HL-60 (cell line): ENCODE measurements at places on chromosomes 3 and 15.

- DNase-seq = no peak
Measured at GRCh38 chr15:62765916-62766315, 276.6 kb upstream of the TPM1 start.

DNA sequence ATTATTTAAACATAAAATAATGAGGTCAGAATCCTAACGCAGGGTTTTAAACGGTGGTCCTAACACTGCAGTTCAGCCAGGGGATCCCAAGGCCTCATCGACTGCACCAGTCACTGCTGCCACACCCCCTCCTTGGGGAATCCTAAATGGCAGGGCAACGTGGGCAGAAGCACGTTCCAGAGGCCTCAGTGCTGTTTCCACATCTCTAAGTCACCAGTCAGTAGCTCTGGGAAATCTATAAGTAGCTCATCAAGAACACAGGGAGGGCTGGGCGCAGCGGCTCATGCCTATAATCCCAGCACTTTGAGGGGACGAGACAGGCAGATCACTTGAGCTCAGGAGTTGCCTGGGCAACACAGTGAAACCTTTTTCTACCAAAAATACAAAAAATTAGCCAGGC is 47.5 kb downstream of the PRTG start:
- no peak for DNase-seq

DNA sequence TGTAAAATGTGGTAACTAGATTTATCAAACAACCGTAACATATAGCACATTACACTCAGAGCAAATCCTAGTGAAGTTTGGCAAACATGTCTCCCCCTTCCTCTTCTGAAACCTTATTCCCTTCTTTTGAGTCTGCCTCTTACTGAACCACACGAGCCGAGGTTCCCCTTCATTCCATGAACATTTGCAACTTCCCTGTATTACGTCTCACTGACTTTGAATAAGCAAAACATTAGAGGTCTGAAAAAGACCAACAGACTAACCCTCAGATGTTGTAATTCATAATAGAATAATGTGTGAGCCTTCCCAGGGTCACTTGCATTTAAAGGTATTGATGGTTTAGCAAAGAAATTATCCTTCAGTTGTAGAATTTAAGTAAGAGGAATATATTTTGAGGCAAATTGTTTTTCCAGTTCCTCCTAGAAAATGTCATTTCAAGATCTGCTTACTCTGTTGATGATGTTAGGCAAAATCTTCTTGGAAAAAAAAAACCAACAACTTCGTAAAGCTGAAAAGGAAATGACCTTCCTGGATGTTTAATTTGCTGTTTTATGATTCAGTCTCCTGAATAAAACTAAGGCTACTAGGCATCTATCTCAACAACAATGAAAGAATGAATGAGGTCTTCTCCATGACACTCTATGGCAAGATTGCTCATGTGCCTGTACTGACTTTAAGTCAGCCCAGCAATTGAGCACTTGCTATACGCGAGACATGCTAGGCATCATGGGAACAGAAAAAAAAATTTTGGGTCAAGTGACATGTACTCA is 296.9 kb upstream of the NECTIN3 start:
- DNase-seq = no peak

- DNase-seq = no peak
Measured at GRCh38 chr3:46700772-46701171, 420 bp upstream of the TMIE start.

DNA sequence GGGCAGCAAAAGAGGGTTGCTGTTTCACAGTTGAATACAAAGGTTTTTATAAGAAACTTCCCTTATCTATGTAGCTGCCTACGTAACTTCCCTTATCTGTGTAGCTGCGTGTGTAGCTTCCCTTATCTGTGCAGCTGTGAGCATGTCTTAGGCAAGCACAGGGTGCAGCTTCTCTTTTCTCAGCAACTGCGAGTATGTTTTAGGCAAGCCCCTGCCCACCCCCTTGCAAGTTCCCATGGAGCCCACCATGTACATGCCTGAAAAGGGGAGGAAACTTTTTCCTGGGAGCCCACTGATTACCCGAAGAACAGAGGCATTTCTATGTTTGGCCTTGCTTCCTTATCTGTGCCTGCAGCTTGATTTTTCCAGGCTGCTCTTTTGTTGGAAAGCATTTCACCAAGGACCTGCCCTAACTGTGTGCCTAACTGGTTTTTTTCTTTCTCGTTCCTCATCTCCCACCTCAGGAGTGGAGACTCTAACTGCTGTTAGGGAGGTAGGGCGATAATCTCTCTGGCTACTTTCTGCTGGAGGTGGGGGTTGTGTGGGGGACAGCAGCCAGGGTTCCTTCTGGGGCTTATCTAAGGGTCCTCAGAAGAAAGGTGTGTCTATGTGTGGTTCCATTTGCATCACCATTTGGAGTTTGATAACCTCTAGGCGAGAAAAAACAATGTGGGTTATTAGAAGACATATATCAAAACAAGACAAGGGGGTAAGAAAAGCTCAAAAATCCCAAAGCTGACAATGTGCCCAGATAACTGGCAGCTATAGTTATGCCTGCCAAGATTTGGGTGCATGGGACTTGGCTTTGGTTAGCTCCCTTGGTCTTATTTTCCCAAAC is 26.0 kb downstream of the SORD start:
- DNase-seq = peak; percentile 96

DNA sequence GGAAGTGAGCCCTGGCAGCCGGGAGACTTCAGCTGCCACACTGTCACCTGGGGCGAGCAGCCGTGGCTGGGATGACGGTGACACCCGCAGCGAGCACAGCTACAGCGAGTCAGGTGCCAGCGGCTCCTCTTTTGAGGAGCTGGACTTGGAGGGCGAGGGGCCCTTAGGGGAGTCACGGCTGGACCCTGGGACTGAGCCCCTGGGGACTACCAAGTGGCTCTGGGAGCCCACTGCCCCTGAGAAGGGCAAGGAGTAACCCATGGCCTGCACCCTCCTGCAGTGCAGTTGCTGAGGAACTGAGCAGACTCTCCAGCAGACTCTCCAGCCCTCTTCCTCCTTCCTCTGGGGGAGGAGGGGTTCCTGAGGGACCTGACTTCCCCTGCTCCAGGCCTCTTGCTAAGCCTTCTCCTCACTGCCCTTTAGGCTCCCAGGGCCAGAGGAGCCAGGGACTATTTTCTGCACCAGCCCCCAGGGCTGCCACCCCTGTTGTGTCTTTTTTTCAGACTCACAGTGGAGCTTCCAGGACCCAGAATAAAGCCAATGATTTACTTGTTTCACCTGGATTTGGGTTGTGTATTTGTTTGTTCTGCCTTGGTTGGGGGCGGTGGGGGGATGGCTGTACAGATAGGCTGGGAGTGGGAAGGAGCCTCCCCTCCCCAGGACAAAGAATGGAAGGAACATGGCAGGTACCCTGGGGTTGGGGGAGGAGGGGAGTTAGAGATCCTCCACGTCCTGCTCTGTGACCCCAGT is 2.9 kb upstream of the GRM2 start:
- DNase-seq = no peak

DNA sequence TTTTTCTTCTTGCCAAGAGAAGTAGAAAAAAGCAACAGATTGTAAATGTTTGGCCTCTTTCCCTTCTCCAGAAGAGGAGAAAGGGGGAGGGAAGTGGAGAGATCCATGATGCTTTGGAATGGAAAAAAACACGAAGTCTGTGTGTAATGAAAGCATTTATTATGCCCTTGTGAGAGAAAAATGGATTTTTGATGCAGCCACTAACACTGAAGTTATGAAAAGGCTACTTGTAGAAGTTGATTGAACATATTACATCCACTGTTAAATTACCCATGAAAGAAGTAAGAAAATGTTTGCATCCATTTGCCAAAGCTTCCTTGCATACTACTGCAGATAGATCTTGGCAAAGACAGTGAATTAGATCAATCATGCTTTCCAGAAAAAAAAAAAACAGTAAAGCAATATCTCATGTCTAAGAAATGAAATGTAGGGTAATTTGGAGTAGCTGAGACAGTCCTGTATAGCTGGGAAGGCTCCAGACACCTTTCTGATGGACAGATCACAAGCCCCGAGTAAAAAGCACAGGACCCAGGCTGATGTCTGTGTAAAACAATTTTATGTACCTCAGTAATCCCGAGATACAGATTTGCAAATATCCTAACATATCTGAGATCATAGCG is 295.5 kb downstream of the PLOD2 start:
- no peak for DNase-seq

- no peak for DNase-seq
Measured at GRCh38 chr3:168847291-168847883, 751.7 kb upstream of the GOLIM4 start.

GRCh38 chr15:79436037-79436780 is 4.1 kb downstream of the MINAR1 start:
- DNase-seq = no peak

DNA sequence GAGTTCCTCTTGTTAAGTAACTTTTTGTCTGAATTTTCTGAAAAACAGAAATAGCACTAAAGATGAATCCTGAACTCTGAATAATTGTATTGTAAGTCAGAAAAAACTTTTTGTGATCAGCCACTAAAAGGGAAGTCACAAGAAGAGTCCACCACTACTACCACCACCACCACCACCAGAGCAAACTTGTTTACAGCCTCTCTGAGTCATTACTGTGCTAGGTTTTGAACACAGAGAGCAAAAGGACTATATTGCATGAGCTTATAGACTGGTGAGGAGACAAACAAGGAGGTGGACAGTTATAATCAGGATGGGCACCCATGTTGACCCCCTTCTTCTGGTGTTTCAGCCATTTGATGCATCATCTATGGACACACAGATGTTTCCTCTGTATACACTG is 141.7 kb downstream of the IL5RA start:
- no peak for DNase-seq

DNA sequence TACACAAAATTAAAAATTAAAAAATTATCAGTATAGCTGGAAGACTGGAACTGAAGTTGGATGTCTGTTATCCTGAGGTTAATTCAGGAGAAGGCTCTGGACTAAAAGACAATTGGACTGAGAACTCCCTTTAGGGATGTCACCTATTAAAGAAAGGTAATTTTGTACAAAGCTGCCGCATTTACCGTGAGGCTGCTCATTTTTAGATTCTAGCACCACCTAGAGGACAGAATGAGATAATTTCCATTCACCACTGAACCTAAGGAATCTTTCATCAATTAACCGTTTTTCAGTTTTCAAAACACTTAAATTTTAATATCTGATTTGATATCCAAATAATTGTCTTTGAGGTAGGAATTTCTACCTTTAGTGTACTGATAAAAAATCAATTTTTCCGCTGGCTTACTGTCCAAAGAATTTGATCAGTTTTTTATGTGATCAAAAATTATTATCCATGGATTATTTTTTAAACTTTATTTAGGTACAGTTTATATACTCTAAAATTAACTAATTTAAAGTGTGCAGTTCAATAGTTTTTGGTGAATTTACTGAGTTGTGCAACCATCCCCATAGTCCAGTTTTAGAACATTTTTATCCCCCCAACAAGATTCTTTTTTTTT is 106.7 kb upstream of the TNIK start:
- DNase-seq = no peak

DNA sequence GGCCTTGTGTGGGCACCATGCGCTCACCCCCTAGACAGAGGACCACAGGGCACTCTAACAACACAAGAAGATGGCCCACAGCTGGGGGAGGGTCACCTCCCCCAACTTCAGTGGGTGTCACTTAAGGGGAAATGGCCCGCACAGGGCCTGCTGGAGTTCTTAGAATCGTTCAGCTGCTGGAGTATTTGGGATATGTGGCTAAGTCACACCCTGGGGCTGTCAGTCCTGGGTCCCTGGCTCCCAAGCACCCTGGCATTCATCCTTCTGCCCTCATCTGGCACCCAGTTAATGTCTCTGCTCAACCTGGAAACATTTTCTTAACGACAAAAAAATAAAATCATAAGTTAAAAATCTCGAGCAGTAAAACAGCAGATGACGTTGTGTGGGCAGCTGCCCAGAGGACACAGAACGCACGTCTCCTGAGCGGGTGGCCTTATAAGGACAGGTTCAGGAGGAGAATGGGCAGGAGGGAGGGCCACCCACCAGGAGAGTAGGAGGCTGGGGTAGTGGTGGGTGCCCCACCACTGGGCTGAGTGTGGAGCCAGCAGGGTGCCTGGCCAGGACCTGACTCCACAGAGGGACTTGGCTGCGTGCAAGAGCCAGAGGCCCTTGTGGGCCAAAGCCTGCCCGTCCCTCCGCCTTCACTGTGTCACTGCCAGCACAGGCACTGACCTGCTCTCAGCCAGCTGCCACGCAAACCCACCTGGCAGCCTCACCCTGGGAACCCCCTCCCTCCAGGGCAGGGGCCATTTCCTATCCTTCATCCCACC is 11.5 kb downstream of the KBTBD13 start:
- DNase-seq = no peak

DNA sequence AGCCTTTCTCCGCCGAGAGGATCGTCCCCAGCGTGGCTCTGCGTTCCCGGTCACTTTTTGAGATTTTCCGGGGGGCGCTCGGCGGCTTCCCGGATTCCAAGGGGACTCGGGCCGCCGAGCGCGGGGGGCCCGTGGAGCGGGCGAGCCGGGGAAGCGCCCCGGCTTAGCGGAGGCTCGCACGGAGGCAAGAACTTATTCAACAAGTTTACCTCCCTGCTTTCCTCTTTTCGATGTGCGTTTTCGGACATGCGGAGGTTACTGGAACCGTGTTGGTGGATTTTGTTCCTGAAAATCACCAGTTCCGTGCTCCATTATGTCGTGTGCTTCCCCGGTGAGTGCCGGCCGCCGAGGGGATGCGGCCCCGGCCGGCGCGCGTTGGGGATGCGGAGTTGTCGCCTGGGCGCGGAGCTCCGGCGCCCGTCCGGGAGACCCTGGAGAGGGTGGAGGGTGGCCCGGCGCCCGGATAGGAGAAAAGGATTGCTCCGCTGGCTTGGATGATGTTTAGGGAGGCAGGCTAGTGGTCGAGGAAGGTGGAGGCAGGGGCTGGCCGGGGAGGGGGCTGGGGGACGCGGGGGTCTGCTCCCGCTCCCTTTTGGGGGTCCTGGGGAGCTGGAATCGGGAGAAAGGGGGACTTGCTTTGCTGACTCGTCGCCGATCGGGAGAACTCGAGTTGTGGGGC is 810 bp downstream of the PTPRG start:
- DNase-seq = no peak

- DNase-seq = peak; percentile 81
Measured at GRCh38 chr3:57068437-57069089, 8.1 kb downstream of the SPATA12 start.

- no peak for DNase-seq
Measured at GRCh38 chr15:63922916-63923315, 89.2 kb upstream of the HERC1 start.

- no peak for DNase-seq
Measured at GRCh38 chr3:122088531-122088930, 33.4 kb downstream of the CD86 start.

DNA sequence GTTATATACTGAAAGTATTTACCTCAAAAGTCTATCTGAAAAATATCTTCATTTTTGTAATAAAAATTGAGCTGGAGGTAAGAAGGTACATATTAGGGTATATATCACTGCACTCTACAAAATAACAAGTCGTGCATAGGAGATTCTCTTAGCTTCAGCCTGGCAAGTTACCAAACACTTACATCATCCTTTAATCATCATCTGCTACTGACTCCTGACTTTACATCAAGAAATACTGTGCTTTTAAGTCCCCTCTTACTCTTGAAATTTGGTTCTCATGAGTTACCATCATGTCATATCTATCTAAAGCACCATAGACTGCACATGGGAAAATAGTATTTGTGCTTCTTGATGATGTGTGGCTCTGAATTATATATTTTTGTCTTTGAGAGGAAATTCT is 50.8 kb downstream of the LYSMD4 start:
- no peak for DNase-seq

GRCh38 chr15:75397494-75397893 is 29.1 kb upstream of the MAN2C1 start:
- no peak for DNase-seq
